Caudate nucleus (tissue), 63 donors: ENCODE measurements at places on chromosomes 2 and 18.

DNA sequence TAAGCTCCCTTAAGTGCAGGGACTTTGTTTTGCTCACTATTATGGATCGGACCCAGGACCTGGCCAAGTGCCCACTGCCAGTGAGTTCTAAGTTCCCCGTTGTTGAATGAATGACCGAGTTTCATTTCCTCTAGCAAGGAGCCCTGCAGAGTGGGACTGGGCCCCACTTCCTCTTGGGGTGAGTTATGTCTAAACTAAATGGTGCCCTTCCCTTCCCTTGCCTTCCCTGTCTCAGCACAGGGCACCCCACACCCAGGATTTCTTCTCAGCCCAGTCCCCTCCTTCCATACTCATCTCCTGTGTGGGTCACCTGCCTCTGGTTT, 195.3 kb upstream of the HS6ST1 start:
- no peak for DNase-seq

DNA sequence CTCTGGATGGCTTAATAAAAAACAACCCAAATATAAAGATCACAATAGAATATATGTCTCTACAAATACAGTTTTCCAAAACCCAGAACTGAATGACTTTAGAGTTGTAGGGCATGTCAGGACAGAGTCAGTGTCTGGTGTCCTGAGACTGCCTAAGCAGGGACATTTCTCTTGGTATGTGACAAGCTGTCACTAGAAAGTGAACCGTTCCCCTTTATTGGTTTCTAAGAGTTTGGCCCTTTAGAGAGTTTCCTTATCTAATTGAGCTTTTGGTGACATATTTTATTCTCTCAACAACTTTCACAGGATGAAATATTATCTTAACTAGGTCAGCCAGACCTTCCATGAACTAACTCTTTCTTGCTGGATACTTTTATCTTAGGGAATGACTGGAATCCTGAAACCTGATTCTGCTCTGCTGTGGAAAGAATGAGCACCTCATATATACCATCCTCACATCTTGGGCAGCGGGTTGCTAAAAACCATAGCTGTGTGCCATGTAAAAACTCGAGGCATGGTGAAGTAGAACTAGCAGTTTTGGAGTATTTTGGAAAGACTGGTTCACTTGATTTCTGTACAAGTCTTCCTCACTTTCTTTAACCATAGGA, 54.8 kb downstream of the CAVIN2 start:
- DNase-seq, result no peak

- no peak for DNase-seq
Observed at GRCh38 chr18:59551902-59552635, 145.2 kb downstream of the CCBE1 start.

GRCh38 chr2:166924967-166925366, 36.7 kb downstream of the XIRP2 start:
- no peak for DNase-seq

GRCh38 chr2:86675511-86676015, 44.5 kb upstream of the RMND5A start:
- DNase-seq, result no peak

DNA sequence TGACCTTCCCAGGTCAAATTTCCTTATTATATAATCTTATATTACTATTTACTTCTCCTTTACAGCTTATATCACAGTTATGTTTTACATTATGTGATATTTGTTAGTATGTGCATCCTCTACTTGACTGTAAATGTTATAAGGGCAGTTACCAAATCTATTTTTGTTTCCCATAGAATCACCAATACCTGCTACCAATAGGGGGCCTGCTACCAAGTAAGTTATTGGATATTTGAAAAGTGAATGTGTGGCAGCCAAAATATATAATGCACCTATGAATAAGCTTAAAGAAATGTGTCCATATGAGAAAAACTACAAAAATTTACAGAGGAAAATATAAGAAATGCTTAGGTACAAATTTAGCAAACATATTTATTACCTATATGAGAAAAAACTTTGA, 23.9 kb upstream of the CTAGE1 start:
- DNase-seq, result no peak

DNA sequence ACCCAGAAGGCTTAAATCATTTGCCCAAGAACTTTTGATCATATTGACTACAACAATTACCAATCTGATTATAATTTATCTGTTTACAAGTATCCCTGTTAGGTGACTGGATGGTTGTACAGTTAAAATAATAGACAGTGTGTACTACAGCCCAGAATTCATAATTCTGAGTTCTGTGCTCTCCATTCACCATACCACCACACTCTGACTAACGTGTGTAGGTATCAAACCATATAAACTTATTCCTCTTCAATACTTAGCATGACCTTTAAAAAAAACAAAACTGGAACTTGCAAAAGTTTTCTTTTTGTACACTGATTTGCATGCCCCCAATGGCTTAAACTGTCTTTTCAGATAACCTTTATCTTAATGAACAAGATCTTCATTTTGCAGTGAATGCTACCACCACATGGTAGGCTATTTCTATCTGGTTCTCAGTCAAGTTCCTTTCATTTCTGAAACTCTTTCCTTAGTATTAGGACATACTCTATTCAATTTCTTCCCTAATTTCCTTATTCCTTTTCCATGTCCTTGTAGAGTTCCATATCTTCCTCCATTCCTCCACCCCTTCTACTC, 50.9 kb downstream of the SOS1 start:
- no peak for DNase-seq

GRCh38 chr18:41343808-41344207, 611.2 kb upstream of the PIK3C3 start:
- DNase-seq, result no peak

DNA sequence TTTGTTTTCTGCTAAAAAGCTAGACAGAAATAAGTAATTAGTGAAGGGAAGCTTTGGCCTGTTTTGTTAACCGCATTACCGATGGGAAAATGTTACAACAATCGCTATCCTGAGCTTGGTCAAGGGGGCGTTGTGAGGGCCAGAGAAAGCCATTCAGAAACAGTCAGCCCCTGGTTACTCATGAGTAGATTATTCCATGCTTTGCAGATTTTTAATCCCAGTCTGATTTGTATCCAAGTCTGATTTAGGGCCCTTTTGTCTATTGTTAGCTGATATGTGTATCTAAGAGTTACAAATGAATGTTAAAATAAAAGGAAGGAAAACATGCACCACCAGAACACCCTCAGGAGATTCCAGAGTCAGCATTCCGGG, 99.1 kb downstream of the PRPF40A start:
- no peak for DNase-seq

- no peak for DNase-seq
Observed at GRCh38 chr2:135963841-135964240, 21.6 kb downstream of the DARS1 start.

GRCh38 chr18:13713455-13714055, 12.8 kb downstream of the FAM210A start:
- no peak for DNase-seq

GRCh38 chr2:186170693-186171092, 315.4 kb upstream of the ZC3H15 start:
- DNase-seq, result no peak

GRCh38 chr18:79046522-79046921, 22.7 kb upstream of the ATP9B start:
- DNase-seq, result no peak

- DNase-seq, result peak; percentile 61
Observed at GRCh38 chr2:290090-290722, 2.3 kb upstream of the ALKAL2 start.

- no peak for DNase-seq
Observed at GRCh38 chr2:43905371-43905803, 66.6 kb downstream of the ABCG8 start.

- DNase-seq, result no peak
Observed at GRCh38 chr18:50895350-50896045, 16.6 kb downstream of the ME2 start.

DNA sequence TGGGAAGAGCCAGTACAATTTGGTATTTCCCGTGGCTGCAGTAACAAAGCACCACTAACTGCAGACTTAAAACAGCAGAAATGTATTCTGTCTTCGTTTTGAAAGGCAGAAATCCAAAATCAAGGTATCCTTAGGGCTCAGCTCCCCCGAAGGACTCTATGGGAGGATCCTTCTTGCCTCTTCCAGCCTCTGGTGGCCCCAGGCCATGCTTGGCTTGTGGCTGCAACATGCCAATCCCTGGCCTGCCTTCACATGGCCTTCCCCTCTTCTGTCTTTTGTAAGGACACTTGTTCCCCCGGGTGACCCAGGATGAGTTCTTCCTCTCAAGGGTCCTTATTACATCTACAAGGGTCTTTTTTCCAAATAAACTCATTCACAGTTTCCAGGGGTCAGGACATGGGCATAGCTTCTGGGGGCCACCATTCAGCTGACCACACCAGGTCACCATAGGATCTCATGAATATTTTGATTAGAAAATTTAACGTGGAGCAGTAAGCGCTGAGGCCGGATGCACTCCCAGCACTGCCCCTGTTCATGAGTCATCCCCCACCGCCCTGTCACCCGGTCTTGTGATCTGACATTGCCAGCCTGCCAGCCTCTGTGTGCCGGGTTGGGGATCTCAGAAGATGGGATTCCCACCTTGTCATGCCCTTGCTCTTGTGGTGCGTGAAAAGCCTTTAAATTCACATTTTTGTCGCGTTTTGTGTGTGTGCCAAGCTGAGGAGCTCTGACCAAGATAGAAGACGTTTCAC, 61.2 kb upstream of the B3GNT7 start:
- DNase-seq, result no peak

- DNase-seq, result no peak
Observed at GRCh38 chr2:172929644-172930043, 146.0 kb upstream of the MAP3K20 start.

GRCh38 chr2:99857867-99858444, 284.4 kb downstream of the AFF3 start:
- no peak for DNase-seq

- DNase-seq, result no peak
Observed at GRCh38 chr2:9333591-9334171, 89.6 kb downstream of the ITGB1BP1 start.

DNA sequence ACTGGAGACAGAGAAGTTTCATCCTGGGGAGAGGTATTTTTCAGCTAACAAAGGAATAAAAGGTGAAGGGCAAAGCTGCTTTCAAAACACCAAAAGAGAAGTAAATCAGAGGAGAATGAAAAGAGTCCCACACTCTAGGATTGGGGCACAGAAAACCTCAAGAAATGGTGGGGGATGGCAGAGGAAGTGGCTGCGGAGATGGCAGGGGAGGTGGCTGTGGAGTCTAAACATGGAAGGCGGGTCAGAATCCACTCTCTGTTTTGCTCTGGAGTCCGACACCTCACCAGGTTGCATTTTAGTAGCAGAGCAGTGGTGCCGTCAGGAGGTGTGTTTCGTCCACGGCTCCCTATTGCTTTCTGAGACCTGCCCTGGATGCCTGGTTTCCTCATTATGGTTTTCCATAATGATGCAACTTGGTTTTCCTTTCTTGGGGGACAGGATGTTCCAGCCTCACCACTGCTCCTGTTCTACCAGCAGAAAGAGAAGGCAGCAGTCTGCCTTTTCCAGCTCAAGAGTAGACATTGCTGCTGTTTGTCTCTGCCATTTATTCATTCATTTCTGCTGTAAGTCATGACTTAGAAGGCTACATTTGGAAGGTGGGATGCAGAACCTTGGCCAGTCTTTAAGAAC, 188.7 kb downstream of the ANKRD44 start:
- DNase-seq, result no peak

DNA sequence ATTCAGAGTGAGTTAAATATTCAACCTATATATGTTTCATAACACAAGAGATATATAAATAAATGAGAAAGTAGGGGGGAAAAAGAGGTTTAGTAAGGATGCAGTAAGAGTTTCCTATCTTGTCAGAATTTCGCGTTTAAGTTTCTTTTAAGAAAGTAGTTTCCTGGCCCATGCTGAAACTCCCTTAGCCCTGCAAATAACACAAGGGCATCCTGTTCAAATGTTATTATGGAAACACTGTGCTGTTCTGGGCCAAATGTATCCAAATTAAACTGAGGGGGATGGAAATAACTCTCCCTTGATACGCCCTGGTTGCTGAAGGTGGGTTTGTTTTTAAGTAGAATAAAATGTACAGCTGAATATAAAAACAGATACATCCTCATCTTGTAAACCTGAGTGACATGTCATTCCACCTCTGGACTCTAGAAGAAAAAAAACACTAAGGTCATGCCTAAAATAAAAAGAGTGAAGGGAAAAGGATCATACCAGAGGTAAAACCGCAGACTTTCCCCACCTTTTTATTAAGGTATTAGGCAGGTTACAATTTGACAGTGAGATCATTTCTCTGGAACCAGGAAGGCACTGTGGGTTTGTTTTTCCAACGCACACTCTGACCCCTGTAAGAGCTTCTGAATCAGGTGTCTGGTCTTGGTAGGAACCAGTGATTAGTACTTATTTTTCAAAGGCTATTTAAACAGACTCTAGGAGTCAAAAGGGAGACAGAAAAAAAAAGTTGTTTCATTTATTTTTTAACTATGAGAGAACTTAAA, 16.7 kb downstream of the BCL2 start:
- DNase-seq, result no peak

- DNase-seq, result no peak
Observed at GRCh38 chr2:40034198-40034597, 255.1 kb upstream of the THUMPD2 start.

DNA sequence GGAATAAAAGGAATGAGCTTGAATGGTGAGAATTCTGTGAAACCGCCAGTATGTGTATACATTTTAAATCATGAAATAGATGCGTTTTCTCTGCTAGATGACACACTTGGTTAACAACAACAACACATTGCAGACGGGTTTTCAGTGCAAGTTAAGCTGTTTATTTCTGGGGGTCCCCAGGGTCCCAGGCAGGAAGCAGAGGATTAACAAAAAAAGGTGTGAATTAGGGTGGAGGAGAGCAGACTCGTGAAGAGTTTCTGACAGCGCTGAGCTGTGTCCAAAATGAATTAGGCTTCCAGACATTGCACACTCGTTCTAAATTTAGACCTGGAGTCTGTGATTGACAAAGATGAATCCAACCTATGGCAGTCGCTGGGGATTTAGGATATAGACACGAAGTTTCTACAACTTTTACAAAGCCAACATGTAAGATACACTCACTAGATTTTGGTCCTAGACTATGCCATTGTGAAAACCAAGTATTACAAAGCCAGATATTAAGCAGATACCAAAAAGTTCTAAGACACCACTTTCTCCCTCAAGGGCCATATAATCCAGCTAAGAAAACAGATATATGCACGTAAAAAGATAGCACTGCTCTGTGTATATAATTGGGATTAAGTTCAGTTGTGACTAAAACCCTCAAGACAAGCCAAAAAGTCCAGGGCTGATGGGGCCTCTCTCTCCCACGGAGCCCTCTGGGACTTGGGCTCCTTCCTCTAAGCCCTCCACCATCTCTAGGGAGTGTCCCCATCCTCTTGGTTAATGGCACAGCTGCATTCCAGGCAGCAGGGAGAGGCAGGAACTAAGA, 120.2 kb downstream of the ACAA2 start:
- DNase-seq, result no peak

DNA sequence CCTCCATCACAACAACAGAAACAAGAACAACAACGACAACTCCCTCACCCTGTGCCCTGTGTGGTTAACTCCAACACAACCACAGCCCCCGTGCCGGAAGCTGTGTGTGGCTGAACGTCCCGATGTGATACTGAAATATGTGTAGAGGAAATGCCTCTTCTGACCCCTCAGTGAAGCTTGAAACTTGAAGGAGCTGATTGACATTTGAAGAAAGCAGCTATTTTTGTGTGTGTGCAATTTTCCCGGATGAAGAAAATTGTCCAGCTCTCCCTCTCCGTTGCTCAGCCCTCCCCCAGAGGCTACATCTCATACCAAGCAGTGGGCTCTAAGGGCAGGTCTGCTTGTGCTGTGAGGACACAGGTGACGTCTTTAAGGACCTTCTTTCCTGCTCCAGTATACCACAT, 173.8 kb downstream of the ICOS start:
- no peak for DNase-seq
